ENCODE measurements at places on chromosomes 5 and 9.
A peak's percentile ranks its signal among the peaks of the same experiment; 100 is the strongest.

DNA sequence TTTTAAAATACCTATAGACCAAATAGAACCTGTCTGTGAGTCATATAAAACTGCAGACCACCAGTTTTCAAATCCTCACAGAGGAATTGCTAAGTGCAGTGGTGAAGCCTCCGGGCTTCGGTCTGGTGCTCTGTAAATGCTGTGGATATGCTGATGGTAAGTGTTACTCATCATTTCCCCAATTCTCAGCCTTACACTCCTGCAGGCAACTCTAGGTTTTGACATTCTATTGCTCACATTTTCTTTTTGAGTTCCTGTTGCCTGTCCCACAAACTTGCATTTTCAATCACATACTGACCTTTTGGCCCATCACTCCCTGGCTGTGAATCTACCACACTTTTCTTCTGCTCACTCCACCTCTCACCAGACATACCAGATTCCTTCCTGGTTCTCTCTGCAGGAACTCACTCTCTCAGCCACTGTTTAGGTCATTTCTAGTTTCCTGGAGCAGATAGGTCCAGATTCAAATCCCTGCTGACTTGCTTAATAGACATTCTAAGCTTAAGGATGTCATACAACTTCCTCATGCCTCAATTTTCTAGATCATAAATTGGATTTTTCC, 192.9 kb downstream of the RAB3C start:
- no peak for DNase-seq

GRCh38 chr9:133488686-133489252, 9.9 kb upstream of the SLC2A6 start:
- DNase-seq = no peak

DNA sequence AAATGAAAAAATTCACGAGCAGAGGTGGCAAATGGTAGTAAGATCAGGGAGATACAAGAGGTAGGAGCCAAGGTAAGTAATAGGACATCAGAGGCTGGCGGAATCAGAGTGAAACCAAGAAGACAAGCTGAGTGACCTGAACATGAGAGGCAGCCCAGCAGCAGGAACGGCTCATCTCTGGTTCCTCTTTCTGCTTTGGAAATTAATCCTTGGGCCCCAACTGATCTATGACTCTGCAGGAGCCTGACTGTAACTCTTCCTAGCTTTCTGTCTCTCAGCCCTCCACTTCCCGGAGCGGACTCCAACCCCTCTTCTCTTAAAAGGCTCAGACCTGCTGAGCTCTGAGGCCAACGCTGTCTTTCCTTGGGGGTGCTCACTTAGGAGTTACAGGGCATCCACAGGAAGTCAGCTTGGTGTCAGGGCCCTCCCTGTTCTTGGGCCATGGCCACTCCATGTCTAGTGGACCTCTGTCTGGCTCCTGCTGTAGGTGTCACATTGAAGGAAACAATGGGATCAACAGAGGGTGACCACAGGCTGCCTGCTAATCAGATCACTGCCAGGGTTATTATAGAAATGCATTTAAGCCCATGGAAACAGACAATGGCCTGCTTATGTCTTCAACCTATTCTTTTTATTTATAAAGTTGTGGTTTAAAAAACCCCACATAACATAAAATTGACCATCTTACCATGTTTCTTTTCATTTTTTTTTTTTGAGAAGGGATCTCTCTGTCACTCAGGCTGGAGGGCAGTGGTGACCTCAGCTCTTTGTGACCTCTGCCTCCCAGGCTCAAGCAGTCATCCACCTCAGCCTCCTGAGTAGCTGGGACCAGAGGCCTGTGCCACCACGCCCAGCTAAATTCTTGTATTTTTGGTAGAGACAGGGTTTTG, 22.5 kb upstream of the SHB start:
- DNase-seq = no peak

DNA sequence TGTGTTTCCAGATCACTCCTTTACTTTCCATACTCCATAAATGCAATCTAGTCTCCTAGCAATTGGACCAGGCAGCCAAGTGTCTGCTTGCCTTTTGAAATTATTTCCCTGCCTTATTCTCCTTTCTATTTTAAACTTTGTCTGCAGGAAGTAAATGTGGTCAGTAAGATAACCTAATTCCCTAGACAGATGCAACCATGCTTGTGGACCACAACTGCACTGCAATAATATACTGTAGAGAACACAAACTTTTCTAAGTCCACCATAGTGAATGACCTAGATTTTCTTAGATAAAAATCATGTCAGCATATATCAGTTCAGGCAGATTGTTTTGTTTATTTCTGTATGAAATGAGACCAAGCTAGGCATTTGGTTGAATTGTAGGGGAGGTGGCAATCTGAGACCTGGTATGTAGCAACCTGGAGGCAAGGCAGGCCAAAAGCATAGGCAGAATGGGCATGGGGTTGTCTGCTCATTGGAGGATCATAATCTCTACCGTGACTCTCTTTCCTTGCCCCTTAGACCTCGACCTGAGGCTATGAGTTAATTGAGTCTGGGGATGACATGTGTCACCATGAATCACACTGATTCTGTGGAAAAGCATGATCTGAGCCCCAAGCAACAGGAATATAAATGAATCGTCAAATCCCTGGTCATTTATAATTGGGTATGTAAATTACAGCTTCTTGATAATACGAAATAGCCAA, 20.7 kb downstream of the ACTL7B start:
- peak; percentile 13 for DNase-seq

- DNase-seq = no peak
These were observed 1.2 kb upstream of the GABRA1 start for GRCh38 chr5:161846746-161847145.

- DNase-seq = peak; percentile 44
These were observed 17.7 kb downstream of the CAVIN4 start for GRCh38 chr9:100595391-100596199.
